ENCODE measurements at places on chromosomes 3 and 15. TPM values are rescaled to one million over a fixed set of nuclear protein-coding genes. Genes with fewer than 3 reads are reported as not detected.

The RAB6B gene
- 0.22 TPM for total RNA-seq

The CCDC71 gene
- 18.1 TPM for total RNA-seq

The SIDT1 gene
- not detected for total RNA-seq

The GPR87 gene
- not detected for total RNA-seq

The BBS4 gene
- total RNA-seq: 23.8 TPM

The HCN4 gene
- not detected for total RNA-seq

The WWTR1 gene
- total RNA-seq: 24.1 TPM

The SLC27A2 gene
- 0.22 TPM for total RNA-seq

The NR1I2 gene
- not detected for total RNA-seq

The DNAJA4 gene
- total RNA-seq: 5.4 TPM

The NOX5 gene
- total RNA-seq: 0.25 TPM

Data from uterine smooth muscle cell (primary cell).